Sigmoid colon (tissue), 7 donors: ENCODE measurements at places on chromosomes 13 and 19.

DNA sequence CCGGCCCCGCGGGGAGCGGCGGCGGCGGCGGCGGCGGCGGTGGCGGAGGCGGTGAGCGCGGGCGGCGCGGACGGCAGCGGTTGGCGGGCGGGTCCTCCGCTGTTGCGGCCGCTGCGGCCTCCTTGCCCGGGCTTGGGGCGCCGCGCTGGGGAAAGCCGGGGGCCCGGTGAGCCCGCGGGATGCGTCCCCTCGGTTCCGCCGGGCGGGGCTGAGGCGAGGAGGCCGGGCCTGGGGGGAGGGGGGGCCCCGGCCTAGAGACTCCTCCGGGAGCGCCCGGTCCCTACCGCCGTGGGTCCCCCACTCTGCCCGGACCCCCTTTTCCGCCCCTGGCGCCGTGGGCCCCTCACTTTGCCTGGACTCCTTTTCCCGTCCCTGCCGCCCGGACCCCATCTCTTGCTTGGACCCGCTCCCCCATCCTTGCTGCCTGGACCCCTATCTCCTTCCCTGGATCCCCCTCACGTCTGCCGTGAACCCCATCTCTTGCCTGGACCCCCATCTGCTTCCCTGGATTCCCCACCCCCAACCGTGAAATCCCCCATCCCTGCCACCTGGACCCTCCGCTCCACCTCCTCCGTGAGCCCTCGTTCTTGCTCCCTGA is 28.6 kb upstream of the NDUFS7 start:
- DNase-seq: no peak

- no peak for DNase-seq
These were observed 15.6 kb upstream of the HMGB1 start for GRCh38 chr13:30481241-30481760.

DNA sequence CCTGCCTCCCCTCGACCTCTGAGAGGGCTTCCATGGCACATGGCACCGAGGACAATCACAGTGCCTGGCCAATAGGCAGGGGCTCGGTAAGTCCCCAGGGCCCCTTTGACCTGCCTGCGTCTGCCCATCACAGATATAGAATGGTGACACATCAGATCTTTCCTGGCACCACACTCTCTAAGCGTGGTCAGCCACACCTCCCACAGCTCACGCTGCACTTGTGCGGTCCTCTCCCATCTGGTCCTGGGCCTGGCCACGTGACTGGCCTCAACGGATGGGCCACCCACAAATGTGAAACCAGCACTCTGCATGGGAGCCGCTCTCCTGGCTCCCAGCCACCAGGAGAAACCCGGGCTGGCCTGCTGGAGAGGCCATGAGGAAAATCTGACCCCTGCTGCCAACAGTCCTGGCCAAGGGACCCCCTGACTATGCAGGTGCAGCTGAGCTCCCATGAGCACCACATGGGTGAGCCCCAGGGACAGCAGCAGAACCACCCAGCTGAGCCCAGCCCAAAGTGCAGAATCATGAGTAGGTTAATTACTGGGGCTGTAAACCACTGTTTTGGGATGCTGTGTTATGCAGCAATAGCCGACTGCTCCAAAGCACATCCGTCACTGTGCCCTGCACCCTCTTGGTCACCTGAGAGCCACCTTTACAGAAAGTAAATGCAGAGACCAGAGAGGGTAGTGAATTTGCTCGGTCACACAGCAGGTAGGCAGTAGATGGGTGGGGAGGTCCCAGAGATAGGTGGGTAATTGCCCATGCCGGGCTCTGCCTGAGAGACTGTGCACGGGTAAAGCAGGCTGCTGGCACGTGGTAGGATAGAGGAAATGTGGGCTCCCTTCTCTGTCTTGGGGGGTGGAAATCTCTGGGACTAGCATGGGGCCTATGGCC is 9.7 kb upstream of the MEF2B start:
- no peak for DNase-seq

- DNase-seq: no peak
These were observed 307.5 kb downstream of the TBC1D4 start for GRCh38 chr13:75174481-75174880.

DNA sequence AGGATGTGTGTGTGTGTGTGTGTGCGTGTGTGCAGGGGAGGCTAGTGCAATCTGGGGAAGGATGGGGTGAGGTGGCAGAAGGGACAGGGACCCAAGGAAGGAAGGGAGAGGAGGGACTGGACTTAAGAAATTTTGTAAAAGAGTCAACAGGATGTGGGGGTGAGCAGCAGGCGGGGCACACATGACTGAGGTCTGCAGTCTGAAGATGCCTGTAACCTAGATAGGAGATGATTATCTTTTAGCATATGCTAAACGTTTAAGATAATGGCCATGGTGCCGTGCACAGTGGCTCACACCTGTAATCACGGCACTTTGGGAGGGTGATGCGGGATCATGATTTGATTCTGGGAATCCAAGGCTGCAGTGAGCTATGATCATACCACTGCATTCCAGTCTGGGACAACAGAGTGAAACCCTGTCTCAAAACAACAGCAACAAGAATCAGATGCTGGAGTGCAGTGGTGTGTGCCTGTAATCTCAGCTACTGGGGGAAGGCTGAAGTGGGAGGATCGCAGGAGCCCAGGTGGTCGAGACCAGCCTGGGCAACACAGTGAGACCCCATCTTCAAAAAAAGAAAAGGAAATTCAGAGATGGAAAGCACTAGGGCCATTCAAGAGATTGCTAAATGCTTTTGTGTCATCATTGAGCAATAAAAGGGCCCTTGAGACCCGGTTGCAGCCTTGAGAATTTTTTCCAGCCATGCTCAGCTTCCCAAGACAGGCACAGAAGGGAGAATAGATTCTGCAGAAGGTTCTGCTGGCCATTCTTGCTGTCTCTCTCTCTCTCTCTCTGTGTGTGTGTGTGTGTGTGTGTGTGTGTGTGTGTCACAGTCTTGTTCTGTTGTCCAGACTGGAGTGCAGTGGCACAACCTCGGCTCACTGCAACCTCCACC is 3.8 kb upstream of the ZNF414 start:
- no peak for DNase-seq

DNA sequence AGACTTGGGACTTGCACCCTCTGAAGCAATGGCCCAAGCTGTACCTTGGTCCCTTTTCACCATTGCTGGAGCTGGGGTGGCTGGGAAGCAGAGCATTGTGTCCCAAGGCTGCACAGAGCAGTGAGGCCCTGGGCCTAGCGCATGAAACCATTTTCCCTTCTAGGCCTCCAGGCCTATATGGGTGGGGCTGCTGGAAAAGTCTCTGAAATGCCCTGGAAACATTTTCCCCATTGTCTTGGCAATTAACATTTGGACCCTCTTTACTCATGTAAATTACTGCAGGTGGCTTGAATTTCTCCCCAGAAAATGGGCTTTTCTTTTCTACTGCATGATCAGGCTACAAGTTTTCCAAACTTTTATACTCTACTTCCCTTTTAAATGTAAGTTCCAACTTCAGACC is 510.5 kb downstream of the SLITRK6 start:
- DNase-seq: no peak

DNA sequence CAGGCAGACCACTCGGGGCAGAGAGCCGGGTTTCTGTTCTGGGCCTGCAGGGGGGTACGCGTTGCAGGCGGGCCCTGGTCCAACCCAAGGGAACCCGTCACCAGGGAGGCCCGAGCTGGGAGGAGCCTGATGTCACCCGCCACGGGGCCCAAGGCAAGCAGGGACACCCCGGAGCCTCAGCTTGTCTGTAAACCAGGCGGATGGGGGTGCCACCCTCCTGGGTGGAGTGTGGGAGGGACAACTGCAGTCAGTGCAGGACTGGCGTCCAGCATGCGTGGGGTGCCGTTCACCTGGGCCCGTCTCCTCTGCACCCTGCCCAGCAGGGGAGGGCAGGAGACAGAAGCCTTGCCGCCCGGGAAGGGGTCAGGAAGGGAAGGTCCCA is 7.0 kb downstream of the CACTIN start:
- no peak for DNase-seq

DNA sequence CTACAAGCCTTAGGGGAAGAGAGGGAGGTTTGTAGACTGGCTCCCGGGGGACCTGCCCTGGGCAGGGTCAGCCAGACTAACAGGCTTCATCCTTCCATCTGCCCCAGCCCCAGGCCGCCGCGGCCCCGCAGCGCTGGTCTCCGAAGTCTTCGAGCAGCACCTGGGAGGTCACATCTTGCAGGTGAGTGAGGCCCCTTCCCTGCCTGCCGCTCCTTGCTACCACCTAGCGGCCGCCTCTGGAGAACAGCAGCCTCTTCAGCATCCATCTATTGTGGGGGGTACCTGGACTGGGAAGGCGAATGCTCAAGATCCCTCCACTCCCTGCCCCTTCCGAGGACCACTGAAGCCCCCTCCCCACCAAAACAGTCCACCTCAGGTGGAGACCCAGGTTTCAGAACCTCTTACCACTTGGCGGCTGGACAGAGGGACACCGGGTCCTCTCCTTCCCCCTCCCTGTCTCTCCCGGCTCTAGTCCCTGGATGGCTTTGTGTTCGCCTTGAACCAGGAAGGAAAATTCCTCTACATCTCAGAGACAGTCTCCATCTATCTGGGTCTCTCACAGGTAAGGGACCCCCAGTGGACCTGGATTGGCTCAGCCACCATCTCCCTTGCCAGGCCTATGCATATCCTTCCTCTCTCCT is 12.7 kb downstream of the NPAS1 start:
- no peak for DNase-seq

DNA sequence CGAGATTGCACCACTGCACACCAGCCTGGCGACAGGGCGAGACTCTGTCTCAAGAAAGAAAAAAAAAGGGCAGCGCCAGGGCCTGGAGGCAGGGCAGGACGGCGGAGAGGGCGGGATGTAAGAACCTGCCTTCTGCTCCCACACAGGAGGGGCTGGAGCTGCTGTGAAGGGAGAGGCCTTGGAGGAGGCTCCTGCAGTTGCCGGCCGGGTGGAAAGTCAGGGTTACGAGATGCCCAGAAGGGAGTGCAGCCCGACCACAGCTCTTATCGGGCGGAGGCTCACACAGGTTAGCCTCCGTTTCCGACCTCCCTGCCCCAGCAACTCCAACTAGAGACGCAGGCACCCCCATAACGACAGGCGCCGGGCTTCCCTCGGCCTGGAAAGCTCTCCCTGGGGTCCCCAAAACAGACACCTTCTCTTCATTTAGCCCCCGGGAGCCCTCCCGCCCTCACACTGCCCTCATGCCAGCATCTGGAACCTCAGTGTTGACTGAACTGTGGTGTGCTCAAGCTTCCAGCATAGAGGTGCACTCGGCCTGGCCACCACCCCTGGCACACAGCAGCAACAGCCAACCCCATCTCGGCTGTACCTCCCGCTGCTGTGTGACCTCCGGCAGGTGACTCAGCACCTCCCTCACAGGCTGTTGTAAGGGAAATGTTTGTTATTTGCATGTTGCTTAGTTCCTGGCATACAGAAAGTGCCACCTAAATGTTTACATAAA is 1.4 kb downstream of the PLPP2 start:
- DNase-seq: no peak
